ENCODE measurements at places on chromosomes 7 and 10.

DNA sequence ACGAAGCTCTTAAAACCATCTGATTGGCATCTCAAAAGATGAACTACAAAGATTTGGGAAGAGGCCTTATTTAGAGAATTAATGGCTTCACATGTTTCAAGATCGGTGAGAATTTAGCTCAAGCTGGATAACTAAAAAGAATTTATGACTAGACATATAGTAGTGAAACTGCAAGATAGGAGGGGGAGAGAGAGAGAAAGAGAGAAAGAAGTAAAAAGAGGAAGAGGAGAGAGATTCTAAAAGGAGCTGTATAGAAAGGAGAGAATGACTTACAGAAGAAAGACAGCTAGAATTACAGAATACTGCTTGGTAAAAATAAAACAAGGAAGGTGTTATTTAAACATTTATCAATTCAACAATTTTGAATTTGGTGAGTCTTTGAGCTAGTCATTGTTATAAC lies 592.3 kb downstream of the SH2D4B start:
- DNase-seq: no peak

GRCh38 chr7:106568680-106569499 lies 92.1 kb downstream of the CCDC71L start:
- peak; percentile 94 for DNase-seq

DNA sequence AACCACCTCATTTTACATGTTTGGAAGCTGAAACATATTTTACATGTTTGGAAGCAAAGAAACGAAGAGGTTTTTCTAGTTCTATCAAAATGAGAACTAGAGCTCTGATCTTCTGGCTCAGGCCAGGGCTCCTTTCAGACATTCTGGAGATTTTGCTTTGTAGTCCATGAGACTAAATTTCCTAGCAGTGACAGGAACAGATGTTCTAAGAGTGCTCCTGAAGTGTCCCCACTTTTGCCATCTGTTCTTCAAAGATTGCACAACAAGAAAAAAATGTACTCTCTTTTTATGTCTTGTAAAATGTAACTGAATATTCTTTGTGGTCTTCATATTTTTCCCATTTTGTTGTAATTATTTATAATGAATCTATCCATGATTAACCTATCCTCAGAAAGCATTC lies 196.4 kb upstream of the PCLO start:
- DNase-seq: no peak

- no peak for DNase-seq
Observed at GRCh38 chr7:1505731-1506550, 1.8 kb upstream of the INTS1 start.

- no peak for DNase-seq
Observed at GRCh38 chr7:22179442-22179879, 177.5 kb downstream of the RAPGEF5 start.

DNA sequence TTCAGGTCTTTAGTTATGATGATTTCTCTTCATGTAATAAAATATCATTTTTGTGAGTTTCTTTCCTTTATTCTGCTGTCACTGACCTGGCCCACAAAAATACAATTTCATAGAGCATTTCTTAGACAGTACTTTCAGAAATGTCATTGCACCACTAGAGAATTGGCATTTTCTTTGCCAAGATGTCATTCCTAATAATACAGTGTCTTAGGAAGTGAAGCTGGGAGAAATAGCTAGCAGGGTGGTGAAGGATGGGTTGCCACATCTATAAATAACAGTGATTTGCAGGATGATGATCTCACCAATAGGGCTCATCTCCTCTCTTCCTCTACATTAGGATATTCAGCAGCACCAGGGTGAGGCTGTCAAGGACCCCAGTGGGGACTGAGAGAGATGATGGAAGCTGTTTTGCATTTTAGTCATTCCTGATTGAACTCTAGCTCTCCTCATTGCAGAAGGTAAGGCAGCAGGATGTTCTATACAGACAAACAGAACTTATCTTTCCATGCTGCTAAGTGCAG lies 452.1 kb downstream of the NXPH1 start:
- no peak for DNase-seq

DNA sequence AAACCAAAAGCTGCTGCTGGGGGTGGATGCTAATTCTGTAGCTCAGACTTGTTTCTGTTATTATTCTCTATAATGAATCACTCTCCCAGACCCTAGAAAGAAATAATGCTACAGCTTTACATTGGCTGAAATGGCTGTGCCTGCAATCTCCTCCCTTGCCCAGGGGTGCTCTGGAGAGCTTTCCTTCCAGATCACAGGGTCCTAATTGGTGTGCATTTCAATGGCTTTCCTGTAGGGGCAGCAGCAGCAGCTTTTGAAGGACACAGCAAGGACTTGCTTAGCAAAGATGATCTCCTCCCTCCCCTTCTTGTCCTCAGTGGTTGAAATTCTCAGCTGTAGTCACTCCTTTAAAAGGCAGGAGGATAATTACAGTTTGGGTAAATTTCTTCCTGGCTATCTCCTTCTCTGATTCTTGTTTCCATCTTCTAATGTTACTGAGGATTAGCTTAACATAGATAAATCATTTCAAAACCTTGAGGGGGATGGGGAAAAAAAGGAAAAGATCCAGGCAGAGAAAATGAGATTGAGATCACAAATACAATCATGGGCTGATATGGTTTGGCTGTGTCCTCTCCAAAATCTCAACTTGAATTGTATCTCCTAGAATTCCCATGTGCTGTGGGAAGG lies 120.2 kb upstream of the CTTNBP2 start:
- DNase-seq: no peak

DNA sequence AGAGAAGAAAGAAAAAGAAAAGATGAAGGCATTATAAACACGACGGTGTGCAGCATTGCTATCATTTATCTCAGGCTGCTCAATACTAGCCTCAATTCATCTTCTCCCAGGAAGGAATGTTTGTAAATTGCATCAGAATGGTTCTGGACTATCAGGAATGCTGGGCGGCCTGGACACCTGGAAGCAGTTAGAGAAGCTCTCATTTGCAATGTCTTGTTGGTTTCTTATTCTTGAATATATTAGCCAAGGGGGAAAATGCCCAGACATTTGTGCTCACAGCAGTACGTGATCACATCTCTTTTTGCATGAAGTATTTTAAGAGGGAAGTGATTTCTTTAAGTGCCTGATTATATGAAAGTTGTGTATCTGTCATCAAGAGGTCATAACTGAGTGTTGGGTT lies 85.6 kb upstream of the IMMP2L start:
- DNase-seq: peak; percentile 55

GRCh38 chr7:100837099-100837836 lies 9.9 kb upstream of the EPHB4 start:
- DNase-seq: peak; percentile 44

DNA sequence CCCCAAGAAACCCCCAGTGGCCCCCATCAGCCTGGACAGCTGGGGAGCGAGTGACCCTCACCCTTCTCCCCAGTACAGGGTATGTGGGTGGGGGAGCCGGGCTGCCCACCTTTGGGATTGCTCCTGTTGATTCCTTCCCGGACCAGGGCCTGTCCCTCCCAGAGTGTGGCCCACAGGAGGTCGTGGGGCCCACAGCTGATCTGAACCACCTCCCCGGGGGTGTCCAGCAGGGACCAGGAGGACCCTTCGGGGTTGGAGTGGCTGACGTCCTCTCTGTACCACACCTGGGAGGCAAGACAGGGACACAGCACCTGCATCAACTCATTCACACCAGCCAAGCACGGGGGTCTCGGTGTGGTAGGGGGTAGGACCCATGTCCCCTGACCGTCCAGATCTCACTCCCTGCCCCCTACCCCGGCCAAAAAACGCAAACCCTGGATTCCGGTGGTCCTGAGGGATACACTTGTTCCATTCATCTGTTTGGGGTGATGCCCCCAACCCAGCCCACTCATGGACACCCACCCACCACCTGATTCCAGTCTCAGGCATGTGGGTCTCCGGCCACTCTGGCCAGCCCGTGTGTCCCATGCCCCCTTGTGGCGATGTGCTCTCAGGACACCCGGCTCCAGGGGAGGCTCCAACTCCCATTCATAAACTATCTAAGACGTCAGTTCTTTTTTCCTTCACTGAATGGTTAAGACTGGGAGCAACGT lies 10.9 kb downstream of the TECPR1 start:
- DNase-seq: no peak

DNA sequence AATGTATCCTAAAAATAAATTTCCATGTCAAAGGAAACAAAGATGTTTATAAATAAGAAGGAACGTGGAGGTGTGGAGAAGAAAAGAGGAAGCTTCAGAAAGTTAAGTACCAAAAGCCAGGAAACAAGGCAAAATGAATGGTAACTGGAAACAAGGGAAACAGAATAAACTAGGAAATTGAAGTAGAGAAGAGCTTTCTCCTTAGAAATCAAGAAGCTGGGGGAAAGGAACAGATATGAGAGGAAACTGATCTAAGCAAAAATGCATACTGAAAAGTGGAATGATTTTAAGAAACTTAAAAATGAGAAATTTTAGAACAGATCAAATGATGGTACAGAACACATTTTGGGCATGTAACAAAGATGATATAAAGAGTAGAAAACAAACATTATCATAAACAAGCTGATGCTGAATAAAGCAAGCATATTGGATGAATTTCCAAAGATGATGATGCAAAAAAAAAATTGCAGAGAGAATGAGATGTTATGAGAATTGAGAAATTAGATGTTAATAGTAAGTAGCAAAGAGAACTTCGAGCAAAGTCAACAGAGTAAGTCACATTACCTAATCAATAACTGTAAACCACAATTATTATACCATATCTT lies 1.9 kb downstream of the BRAF start:
- no peak for DNase-seq

GRCh38 chr10:11215471-11215870 lies 197.8 kb downstream of the CELF2 start:
- no peak for DNase-seq

GRCh38 chr10:24254180-24254579 lies 45.2 kb downstream of the KIAA1217 start:
- DNase-seq: no peak

GRCh38 chr7:122072272-122072671 lies 71.8 kb downstream of the AASS start:
- DNase-seq: no peak

DNA sequence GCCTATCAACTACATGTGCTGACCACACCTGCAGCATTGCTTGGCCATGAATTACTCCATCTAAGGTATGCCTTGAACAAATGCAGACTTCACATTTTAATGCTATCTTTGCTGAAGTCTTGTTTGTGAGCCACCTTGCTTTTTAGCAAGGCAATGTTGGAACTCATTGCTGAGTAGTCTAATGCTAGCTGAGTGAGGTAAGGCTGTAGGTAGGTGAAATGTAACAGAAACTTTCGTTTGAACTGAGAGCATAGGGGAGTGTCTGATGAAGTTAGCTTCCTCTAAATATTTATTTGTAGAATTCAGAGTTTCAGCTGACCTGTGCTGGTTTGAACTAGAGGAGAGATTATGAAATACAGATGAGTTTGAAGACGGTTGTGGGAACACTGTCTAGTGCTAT lies 238.5 kb downstream of the SEMA3A start:
- DNase-seq: no peak

GRCh38 chr10:29078919-29079318 lies 210.0 kb upstream of the LYZL1 start:
- no peak for DNase-seq

Data from BJ (cell line).